CD4-positive, alpha-beta T cell treated with Interleukin-17A for 1 hour (primary cell): ENCODE measurements at places on chromosomes 12 and 14.
A peak's percentile ranks its signal among the peaks of the same experiment; 100 is the strongest.

GRCh38 chr14:26078561-26078960, 519.3 kb downstream of the NOVA1 start:
- no peak for DNase-seq

DNA sequence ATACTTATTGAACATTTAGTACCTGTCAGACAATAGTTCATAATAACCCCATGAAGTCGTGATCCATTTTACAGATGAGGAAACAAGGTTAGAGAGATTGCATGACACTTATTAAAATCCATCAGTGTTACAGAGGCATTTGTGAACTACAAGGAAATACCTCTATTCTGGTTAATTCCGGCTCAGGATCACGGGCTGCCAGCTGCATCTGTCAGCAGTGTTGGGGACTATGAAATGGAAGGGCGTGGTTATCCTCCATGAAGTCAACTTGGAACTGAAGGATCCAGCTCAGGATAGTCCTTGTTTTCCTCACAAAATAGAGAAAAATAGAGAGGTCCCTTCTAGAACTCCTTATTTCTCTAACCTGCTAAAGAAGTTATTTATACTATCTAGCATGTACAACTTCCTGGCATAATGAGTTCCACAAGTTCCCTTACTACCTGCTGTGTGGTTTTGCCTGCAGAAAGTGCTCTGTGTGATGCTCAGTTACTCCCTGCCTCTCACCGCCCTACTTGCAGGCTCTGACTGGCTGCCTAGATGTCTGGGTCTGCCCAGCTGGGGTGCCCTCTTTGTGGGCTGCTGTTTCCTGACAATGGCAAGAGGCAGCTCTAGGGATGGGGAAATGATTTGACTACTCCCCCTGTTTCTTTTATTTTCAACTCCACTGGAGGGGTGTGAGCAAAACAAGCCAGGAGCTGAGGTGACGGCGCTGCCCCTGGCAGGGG, 36.8 kb downstream of the PLXNC1 start:
- no peak for DNase-seq

DNA sequence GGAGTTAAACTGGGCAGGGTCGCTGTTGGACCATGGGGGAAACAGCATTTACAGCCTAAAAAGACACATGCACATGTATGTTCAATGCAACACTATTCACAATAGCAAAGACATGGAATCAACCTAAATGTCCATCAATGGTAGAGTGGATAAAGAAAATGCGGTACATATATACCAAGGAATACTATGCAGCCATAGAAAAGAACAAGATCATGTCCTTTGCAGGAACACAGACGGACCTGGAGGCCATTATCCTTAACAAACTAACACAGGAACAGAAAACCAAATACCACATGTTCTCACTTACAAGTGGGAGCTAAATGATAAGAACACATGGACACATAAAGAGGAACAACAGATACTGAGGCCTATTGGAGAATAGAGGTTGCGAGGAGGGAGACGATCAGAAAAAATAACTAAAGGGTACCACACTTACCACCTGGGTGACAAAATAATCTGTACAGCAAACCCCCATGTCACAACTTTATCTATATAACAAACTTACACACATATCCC, 25.0 kb upstream of the SRP54 start:
- no peak for DNase-seq

DNA sequence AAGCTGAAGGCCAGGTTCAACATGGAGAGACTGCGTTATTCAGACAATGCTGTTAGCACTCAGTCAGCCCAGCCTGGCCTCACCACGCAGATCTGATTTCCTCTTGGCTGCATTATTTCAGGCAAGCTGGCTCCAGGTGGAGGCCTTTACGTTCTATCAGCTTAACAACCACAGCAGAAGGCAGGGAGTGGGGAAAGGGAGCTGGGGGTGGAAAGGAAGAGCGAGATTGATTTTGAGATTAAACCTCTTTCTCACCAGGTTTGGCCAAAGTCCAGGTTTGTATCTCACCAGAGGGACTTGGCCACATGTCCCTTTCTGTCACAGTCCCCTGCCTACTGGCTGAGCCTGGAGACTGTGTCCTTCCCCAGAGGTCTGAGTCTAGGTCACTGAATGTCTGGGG, 543.7 kb upstream of the TMEM132C start:
- DNase-seq: no peak

- no peak for DNase-seq
Observed at GRCh38 chr12:43208627-43209026, 343.4 kb downstream of the ADAMTS20 start.

- peak; percentile 72 for DNase-seq
Observed at GRCh38 chr12:50174971-50175715, 8.0 kb upstream of the CERS5 start.

GRCh38 chr14:70265422-70265821, 76.7 kb upstream of the SLC8A3 start:
- DNase-seq: no peak

- no peak for DNase-seq
Observed at GRCh38 chr12:76055393-76055792, 23.8 kb upstream of the PHLDA1 start.

DNA sequence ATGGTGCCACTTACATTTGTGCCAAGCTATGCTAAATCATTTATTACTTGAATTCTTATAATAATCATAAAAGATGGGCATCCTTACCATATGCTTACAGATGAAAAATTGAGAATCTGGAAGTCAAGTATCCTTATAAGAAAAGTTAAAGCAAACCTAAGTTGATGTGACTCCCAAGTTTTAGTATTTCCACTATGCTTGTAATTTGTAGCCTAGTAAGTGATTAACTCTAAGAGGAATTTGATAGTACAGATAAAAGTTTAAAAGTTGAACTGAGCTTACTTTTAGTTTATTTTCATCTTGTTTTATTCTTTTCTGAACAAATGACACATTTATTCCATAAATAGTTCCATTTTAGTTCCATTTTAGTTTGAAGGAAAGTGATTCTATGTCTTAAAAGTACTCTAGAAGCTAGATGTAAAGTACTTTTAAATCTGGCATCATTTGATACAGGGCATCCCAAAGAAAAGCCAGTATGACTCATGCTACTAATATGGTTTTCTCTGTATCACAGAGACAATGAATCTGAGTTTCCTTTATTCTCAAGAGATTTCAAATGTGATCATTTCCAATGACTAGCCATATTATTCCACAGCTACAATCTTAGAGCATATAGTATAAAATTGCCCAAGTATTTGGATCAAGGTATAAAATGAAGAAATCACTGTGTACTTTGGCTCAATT, 596.0 kb downstream of the SLC16A7 start:
- no peak for DNase-seq

DNA sequence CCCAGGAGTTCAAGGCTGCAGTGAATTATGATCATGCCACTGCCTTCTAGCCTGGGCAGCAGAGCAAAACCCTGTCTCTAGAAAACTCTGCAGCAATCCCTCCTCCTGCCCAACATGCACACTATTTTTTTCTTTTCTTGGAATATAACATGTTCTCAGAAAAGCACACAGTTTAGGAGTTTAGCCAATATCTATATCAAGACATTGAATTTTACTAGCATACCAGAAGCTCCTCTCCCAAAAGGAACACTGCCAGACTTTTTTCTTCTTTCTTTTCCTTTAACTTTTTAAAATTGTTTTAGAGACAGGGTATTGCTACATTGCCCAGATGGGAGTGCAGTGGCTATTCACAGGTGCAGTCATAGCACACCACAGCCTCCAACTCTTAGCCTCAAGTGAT, 107.1 kb upstream of the AEBP2 start:
- no peak for DNase-seq

DNA sequence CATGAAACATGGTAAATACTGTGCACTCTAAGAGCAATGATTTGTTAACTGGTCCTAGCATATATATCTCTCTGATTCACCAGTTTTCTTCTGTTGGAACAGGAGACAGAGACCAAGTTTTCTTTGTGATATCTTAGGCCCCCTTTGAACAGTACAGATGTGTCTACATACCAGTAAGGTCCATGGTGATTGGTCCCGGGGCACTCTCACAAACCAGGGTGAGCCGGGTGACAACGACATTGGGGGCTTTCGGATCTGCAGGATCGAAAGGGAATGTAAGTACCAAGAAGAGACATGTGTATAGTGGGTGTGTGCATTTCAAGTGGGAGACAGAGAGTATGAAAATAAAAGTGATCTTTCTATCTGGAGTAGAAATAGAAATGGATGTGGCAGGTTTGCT, 11.3 kb upstream of the ERP27 start:
- no peak for DNase-seq

DNA sequence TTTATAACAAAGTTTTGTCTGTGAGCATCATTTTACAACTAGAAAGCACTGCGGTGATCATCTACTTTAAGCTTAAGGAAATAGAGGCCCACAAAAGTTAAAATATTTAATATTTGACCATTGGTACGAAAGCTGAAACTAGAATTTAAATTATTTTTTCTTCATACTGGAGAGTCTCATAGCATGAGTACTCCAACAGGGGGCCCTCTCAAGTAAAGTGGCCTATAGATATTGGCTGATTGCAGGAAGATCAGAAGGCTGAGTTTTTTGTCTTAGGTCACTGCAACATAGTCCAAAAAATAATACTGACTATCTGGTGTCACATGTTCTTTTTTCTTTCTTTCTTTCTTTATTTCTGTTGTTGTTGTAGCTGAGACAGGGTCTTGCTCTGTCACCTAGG, 75.3 kb upstream of the ZDHHC17 start:
- DNase-seq: peak; percentile 10
